Kidney epithelial cell (primary cell): ENCODE measurements at places on chromosomes 2 and 18. TPM values are rescaled to one million over a fixed set of nuclear protein-coding genes. Genes with fewer than 3 reads are reported as not detected.

- DNase-seq: no peak
Measured at GRCh38 chr2:114122930-114123329, 233.0 kb downstream of the ACTR3 start.

DNA sequence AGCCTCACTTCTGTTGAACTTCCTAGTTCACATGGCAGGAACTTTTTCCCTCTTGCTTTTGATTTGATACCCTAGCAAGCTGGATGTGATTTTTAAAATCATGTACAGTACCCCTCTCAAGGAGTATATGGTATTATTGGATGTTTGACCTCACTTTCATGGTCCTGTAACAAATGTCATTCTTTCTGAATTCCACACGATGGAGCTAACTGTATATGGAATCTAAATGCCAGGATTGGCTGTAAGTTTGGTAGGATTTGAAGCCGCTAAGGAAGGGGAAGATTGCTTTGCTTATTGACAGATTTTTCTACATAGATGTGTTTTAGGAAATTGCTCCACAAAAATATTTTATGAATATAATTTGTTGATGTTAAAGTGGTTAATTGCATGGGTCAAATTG, 18.3 kb downstream of the MAIP1 start:
- no peak for DNase-seq

DNA sequence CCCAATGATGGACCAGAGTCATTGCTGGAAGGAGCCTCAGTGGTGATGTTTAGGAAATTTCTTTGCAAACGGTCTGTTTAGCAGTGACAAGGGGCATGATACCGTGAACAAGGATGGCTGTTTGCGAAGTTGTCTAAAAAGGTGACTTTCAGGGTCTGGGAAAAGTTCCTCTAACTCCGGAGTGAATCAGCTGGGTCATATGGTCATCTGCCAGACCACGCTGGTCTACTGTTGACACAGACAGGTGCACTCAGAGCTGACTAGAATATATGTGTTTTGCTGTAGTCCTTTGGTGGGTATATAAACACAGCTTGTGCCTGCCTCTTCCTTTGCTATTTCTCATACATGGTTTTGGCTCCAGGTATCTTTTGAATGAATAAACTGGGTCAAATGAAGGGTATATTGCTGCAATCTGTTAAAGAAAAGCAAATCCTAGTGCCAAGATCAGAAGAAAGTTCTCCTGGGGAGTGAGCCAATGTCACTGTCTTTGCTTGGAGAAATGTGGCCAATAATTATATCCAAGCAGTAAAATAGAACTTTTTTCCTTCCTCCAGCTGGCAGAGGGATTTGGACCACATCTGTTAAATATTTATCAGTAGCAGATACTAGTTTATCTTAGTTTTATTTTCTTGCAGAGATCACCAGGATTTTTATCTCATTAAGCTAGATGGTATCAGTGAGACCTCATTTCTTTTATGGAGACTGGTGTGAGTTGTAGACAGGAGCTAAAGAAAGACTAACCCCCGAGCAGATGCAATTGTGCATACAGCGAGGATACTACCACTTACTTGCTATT, 286.0 kb downstream of the TRIB2 start:
- no peak for DNase-seq

- DNase-seq: no peak
Measured at GRCh38 chr2:44768438-44769236, 172.9 kb upstream of the SIX3 start.

DNA sequence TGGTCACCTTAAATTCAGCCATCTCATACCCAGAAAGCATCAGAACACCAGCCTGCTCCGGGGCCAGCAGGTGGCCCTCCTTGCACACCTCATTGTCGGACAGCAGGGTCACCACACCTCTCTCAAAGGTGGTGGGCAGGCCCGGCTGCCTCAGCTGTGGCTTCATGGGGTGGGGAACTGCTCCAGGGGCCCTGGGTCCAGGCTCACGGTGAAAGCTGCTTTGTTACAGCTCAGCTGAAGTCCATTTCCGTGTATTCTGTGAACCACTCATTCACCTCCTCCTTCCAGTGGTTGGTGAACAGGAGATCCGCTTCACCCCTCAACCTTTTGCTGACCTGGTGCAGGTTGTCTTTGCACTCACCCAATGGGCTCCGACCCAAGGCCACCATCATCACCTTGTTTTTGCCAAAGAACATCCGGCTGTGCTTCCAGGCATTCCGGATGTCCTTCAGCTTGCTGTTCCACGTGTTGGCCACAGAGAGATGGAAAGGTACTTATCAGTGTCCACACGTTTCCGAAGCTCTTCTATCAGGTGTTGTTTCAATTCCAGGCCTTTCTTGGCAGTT, 78.6 kb upstream of the LDLRAD4 start:
- no peak for DNase-seq

The GNAL gene
- 9.6 and 14.7 TPM in 2 replicates for total RNA-seq

The ETAA1 gene
- total RNA-seq: 16.9 and 21.2 TPM in 2 replicates

The DSG1 gene
- total RNA-seq: 0.17 TPM in 1 of 2 replicates, not detected in the other
